RPMI7951 (cell line): ENCODE measurements at places on chromosomes 11 and 22. TPM values are rescaled to one million over a fixed set of nuclear protein-coding genes. Genes with fewer than 3 reads are reported as not detected.

SMC1B gene
- total RNA-seq, result 0.12 and 0.59 TPM in 2 replicates

GRCh38 chr11:70397336-70397982, 870 bp upstream of the CTTN start:
- peak; percentile 45 for DNase-seq

- DNase-seq, result no peak
These were observed 1.2 kb downstream of the GRK2 start for GRCh38 chr11:67267188-67268080.

DNA sequence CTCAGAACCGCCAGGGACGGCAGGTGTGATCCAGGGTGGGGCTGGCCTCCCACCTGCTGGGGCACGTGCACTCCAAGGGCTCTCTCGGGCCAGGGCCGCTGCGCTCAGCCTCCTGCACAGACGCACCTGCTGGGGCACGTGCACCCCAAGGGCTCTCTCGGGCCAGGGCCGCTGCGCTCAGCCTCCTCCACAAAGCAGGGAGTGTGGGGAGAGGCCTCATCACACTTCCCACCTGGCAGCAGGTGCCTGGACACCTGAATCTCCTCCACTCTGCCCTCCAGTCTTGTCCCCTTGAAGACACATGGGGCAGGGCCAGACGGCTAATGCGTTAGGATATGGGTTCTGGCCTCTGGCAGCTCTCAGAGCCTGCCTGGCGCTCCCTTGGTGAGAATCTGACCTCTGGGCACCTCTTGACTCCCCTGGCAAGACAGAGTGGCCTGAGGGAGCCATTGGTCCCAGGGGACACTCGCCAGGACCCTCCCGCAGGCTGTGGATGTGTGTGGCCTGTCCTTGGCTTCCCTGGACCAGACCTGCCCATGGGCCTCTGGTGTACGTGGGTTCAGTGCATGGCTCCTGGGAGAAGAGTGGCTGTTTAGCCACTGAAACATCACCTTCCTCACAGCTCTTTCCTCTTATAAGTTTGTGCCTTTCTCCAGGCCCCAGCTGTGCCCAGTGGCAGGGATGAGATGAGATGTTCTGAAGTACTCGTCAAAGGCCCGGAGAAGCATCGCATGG, 73.5 kb downstream of the BRD1 start:
- no peak for DNase-seq

DNA sequence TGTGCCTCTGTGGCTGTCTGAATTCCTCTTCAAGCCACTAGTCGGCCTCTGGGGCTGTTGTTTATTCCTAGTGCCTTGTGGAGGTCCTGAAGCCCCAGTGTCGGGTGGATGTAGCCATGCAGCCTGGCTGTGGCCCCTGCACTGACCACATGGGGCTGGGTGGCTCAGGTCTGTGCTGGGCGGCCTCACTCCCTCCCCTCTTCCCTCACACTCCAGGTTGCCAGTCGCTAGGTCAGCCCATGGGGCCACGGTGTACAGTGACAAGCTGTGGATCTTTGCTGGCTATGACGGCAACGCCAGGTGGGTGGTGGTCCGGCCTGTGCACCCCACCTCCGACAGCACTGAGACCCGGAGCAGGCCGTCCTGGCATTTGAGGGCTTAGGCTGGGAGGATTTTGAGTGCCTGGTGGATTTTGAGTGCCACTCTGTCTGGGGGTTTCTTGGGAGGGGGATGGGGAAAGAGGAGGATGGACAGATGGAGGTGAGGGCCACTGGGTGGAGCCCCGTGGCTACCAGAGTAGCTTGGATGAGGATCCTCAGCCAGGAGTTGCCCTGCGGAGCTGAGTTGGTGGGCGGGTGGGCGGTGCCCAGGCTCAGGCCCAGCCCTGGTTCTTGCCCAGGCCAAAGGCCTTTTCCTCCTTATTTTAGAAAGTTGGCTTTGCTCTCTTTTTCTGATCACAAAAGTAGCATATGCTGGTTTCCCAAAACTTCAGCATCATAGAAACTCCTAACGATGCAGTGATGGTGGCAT, 6.7 kb downstream of the LZTR1 start:
- DNase-seq, result no peak

- DNase-seq, result no peak
These were observed 6.4 kb upstream of the ATG16L2 start for GRCh38 chr11:72807792-72808191.

- DNase-seq, result peak; percentile 70
These were observed 309.0 kb downstream of the BLID start for GRCh38 chr11:121807051-121807450.

- DNase-seq, result no peak
These were observed 29.6 kb downstream of the IRAG1 start for GRCh38 chr11:10663990-10664389.

HMOX1 gene
- 22.6 and 25.4 TPM in 2 replicates for total RNA-seq

LSP1 gene
- 2.4 and 3.8 TPM in 2 replicates for total RNA-seq

DNA sequence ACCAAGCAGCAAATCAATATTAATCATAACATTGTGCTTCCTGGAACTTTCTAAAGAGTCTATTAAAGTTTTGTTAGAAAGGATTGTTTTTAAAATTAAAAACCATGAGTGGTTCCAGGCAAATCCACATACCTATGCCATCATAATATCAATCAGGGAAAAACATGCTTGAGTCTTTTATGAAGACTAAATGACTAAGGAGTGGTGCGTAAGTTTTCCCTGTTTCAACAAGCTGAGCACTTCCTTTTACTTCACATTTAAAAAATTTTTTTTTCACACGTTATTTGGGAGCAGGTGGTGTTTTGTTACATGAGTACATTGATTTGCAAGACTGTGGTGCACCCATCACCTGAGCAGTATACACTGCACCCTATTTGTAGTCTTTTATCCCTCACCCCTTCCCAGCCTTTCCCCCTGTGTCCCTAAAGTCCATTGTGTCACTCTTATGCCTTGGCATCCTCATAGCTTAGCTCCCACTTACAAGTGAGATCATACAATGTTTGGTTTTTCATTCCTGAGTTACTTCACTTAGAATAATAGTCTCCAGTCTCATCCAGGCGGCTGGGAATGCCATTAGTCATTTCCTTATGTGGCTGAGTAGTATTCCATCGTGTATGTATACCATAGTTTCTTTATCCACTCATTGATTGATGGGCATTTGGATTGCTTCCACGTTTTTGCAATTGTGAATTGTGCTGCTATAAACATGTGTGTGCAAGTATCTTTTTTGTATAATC, 1190.3 kb upstream of the RAG2 start:
- peak; percentile 60 for DNase-seq

DNA sequence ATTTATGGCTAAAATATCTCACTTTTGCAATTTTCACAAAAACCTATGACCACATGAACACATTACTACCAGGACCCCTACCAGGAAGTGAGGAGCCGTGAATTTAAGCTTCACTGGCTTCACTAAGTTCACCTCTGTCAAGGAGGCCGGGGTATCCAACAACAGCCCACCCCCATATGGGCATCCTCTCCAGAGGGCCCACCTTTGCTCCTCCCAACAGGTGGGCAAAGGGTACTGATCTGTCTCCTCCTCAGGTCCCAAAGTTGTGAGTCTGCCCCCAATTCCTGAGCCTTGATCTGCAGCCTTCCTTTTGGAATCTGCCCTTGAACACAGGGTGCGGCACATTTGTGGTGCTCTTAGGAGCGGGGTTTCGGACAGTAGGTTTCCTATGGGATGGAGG, 66.9 kb downstream of the OTOG start:
- DNase-seq, result no peak

DNA sequence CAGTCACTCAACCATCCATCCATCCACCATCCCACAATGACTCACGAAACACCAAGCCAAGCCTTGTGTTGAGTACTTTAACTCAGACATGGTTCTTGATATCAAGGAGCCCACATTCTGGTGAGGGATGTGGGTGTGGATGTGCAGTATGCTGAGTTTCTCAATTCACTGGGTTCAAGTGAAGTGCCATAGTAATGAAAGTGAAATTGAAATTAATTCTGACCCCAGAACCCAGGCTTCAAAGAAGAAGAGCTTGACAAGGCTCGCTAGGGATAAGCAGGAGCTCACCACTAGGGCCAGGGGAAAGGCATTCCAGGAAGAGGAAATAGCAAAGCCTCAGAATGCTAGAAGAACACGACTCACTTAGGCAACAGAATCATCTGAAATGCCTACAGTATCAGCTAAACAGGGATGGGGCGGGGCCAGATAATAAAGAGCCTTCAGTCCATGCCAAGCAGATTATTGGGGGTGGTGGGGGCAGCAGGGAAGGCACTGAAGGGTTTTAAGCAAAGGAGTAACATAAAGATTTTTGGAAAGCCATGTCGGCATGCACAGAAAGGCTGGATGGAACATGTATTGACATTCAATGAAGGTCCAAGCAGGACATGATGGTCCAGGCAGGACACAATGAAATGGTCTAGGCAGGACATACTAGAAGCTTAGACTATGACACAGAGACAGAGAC, 37.2 kb downstream of the RTL6 start:
- no peak for DNase-seq

- peak; percentile 17 for DNase-seq
These were observed 624 bp downstream of the TMEM41B start for GRCh38 chr11:9313648-9314290.

MYO7A gene
- total RNA-seq, result 0.29 and 0.36 TPM in 2 replicates

GRCh38 chr22:44827666-44828190, 75.4 kb downstream of the ARHGAP8 start:
- DNase-seq, result no peak

TBX10 gene
- not detected in 2 replicates for total RNA-seq

GRCh38 chr11:132821014-132821413, 711.3 kb downstream of the OPCML start:
- DNase-seq, result peak; percentile 73

- peak; percentile 22 for DNase-seq
These were observed 133.0 kb downstream of the PLEKHA7 start for GRCh38 chr11:16881074-16881709.

GRCh38 chr22:28963362-28963761, 80.0 kb downstream of the ZNRF3 start:
- DNase-seq, result no peak

DNA sequence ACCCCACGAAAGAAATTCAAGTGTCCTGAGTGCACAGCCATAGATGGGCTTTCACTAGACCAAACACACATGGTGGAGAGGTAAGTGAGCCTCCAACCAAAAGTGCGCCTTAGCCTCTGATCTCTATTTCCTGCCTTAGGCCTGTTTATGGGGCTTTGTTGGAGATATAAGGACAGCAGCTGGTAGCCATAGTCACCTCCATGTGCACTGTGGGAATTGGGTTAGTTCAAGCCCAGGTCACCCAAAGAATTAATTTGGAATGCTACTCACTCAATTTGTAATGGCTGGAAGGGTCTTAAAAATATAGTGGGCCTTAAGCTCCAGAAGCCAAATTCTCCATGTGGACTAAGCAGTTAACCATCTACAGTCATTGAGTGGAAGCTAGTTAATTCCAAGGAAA, 73.6 kb downstream of the ALX4 start:
- no peak for DNase-seq

- no peak for DNase-seq
These were observed 53.1 kb upstream of the KCNQ1OT1 start for GRCh38 chr11:2752923-2753322.

DNA sequence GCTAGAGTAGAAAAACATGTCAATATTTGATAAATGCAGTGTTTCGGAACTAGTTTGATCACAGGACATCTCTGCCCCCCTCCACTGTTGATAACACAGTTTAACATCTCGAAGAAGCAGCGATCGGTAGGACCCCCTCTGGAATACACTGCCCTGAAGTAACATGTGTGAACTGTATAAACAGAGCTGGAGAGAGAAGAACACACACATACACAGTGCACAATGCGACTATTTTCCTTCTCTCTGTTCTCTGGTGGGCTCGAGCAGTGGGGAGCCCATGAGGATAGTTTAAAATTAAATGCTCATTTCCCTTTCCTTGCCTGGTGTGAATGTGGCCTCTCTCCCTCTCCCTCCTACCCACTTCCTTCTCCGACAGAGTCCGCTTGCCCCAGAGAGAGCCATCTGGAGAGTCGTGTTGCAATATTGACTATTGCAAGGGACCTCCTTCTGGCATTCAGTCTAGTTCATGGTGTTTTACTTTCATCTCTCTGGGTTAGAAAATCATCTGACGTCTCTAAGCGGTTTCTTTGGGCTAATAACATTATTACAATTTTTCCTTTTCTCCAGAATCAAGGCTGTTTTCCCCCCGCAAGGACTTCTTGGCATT, 51.6 kb upstream of the BARX2 start:
- no peak for DNase-seq

DNA sequence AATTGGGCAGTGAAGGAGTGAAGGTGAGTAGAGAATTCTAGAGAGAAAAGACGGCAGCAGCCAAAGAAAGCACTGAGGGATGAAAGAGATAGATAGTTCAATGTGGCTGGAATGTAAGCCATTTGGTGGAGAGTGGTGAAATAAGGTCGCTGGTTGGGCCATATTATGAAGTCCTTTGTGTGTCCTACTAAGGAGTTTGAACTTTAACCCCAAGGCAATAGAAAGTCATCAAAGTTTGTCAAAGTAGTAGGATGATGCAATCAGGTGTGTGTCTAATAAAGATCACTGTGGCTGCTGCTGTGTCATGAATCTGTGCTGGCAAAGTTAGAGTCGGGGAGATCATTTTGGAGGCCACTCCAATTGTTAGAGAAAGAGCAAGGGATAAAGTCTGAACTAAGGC, 18.7 kb downstream of the RNF121 start:
- no peak for DNase-seq

MIAT gene
- 0.39 and 0.48 TPM in 2 replicates for total RNA-seq

DNA sequence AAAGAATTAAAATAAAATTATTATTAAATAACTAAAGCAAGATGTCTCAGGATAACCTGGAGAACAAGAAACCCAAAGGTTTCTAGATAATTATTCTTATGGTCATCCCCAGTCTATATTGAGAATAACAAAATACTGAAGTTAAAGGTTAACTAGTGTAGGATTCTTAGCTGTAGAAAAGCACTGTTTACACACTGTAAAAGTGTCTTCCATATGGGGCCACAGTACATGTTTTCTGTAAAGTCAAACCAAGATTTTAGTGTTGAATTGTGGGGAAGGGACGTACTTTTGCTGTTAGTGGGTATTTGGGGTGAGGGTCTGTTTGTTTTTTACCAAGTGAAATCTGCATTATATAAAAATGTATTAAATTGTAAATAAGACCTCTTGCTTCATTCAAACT, 47.5 kb upstream of the SOX6 start:
- no peak for DNase-seq

ART5 gene
- total RNA-seq, result not detected in 2 replicates

DNA sequence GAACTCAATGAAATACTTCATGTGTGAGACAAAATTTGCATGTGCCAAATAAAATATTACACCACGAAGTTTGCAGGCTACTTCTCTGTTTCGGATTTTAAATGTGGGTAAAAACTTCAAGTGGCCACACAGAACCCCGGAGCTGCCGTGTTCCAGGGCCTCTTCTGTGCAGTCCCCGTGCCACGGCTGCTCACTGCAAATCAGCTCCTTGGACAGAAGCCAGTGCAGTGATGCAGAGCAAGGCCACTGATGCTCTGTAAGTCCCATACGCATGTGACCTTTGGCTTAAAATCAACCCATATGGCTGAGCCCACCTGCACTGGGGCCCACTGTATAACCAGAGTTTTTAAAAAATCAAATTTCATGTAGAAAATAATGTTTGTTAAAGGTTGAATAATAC, 1309.4 kb downstream of the TBC1D22A start:
- DNase-seq, result no peak

- no peak for DNase-seq
These were observed 2.5 kb upstream of the TPST2 start for GRCh38 chr22:26592421-26592891.

SH3BP1 gene
- total RNA-seq, result 11.3 and 19.9 TPM in 2 replicates

GRK2 gene
- 22.0 and 32.9 TPM in 2 replicates for total RNA-seq

CRYBB1 gene
- 0.12 TPM in 1 of 2 replicates, not detected in the other for total RNA-seq

MRGPRE gene
- total RNA-seq, result not detected in 2 replicates

GRCh38 chr11:132028380-132029240, 658.2 kb downstream of the NTM start:
- peak; percentile 60 for DNase-seq

CHKB gene
- 24.2 and 26.1 TPM in 2 replicates for total RNA-seq

GRCh38 chr11:119403021-119403420, 20.0 kb downstream of the THY1 start:
- DNase-seq, result no peak

- peak; percentile 3 for DNase-seq
These were observed 219.4 kb upstream of the RAG2 start for GRCh38 chr11:36817336-36817965.
